ENCODE measurements at places on chromosomes 2 and 18.

DNA sequence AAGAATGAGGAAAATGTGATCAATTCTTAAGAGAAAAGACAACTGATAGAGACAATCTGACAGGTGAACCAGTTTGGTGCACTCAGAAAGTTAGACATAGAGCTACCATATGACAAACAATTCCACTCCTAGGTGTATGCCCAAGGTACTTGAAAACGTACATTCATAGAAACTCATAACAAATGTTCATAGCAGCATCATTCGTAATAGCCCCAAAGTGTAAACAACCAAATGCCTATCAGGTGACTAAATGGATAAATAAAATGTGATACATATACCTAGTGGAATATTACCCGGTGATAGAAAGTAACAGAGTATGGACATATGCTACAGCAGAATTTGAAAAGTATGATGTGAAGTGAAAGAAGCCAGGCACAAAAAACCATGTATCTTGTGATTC lies 149.3 kb upstream of the TRIB2 start:
- DNase-seq, result no peak

DNA sequence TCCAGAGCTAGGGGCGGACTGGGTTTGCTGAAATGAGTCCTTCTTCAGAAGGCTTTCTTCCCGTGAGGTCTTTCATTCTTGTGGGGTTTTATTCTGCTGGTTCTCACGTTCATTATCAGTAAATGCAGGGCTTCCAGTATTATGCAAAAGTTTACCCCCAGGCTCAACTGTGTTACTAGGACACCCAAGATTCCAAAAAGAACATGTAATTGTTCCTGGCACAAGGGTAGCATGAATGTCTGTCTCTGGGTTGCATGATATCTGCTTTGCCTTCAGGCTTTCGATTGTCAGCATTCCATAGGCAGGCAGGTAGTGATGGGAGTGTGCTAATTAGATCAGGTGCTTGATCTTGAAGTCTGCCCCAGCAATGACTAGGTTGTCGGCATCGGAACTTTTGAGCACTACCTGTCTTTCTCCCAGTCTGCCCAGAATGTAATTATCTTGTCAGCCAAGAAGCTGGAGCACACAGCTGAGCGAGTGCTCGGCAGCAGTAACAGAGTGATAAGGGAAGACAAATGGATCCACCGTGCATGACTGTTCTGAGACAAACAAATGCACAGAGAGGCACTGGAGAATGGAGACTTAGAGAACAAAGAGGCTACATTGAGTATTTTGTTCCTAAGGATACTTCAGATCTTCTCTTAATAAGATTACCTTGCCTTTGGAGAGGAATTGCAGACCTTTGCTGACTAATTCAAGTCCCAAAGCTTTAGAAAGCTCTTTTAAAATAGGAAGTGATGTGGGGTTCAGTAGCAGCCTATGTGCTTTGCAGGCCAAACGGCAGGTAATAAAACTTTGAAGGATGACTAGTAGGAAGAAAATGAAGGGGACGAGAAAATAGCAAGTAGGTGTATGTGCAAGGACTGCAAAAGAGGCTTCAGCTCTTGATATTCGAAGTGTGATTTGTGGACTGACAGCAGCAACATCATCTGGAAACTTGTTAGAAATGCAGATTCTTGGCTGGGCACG lies 41.9 kb downstream of the ITGB6 start:
- DNase-seq, result no peak

- DNase-seq, result no peak
Observed at GRCh38 chr2:38259311-38259710, 117.8 kb downstream of the ATL2 start.

GRCh38 chr2:54469484-54470053 lies 13.4 kb downstream of the SPTBN1 start:
- DNase-seq, result no peak

DNA sequence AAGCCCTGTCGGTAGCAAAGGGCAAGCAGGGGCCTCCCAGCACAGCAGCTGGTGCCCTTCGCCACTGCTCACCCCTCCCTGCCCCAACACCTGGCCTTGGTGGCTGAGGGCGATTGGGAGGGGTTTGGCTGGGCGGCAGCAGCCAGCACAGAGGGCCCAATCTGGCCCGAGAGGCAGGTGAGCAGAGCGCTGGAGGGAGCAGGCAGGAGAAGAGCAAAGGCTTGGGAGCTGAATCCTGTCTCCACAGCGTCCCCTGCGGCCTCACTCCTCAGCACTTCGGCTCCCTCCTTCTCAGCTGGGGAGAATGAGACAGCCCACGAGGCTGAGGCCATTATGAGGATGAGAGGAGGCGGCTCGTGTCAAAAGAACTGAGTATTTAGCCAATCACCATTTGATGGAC lies 74.9 kb upstream of the TAF1B start:
- no peak for DNase-seq

GRCh38 chr2:95334916-95335641 lies 37.9 kb downstream of the KCNIP3 start:
- no peak for DNase-seq

DNA sequence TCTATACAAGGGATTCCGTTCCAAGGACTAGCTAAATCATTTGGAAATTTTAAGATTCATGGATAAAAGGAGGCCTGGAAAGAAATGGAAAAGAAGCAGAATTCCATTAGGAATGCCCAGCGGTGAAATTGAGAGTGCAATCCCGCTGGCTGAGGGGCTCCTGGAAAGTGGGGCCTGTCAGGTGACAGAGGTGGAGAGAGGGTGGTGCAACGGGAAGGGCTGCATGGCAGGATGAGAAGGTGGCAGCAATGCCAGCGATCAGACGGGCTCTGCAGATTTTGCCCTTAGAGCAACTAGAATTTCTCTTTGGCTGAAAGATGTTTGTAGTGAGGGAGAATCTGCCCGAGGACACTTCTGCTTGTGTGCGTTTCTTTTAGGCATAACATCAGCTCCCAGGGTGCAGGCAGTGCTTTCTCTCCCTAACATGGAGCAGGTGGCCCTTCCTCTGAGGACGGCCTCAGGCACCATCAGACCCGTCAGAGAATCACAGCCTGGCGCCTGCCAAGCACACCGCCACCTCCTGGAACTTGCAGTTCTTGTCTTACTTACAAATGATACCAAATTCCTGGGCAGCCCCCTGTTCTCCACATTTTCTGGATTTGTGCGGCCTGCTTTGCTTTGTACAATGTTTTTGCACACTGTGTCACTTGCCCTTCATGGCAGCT lies 261.6 kb downstream of the NDUFA10 start:
- DNase-seq, result no peak

All from stimulated activated CD8-positive, alpha-beta memory T cell treated with anti-CD3 and anti-CD28 coated beads, Interleukin-2, amount 100 ng/mL, for 1 hour (primary cell).